ENCODE measurements at places on chromosomes 12 and 14.

DNA sequence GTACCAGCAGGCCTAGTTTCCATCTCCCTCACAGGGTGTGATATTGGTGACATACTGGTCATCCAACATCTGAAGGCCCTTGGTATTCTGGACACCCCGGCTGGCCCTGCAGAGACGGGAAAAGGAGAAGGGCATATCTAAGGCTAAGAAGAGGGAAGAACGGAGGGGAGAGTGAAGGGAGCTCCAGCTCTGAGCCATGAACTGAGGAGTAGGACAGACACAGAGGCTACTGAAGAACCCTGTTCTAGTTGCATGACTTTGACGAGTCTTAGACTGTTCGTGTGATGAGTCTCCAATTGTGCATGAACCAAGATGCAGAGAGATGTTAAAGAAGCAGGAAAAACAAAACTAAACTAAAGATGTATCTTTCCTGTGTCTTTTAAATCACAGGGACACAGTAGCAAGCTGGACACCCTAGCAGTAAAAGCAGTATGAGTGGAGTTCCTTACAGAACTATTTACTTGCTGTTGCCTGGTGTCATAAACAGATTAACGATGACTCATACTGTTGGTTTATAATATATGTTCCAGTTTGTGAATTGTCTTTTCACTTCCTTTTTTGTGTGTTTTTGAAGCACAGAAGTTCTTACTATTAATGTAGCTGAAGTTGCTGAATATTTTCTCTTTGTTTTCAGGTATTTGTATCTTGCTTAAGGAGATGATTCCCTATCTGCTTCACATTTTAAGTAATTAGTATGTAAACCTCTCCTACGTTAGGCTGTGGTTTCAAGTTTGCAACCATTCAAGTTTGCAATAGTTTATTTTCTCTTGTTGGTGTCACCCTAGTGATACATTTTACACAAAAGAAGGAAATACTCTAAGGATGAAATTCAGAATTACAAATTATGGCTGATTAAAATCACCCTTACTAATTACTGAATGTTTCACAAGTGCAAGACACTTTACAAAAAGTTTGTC is 15.7 kb downstream of the FAR2 start:
- no peak for DNase-seq

DNA sequence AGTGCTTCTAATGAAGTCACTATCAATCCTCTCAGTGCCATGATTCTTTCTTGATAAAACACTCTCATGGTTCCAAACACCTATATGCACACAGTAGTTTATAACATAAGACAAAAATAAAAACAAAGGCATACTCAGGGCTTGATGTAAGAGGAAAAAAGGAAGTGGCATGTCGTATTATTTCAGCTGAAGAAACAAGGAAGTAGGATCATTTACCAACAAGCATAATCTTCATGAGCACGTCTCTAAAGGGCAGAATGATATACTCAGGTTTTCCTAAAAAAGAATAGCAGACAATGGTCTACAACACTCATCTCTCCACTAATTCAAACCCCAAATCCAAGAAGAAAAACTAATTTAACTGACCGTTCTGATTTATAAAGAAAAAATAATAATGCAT is 33.9 kb downstream of the NUMB start:
- DNase-seq: no peak

GRCh38 chr12:40907115-40907527 is 214.9 kb downstream of the CNTN1 start:
- no peak for DNase-seq

- DNase-seq: peak; percentile 38
Observed at GRCh38 chr14:99731547-99732435, 47.7 kb downstream of the CYP46A1 start.

GRCh38 chr14:66708267-66708666 is 200.3 kb downstream of the GPHN start:
- no peak for DNase-seq

All from left ventricle myocardium inferior (tissue), 1 donor.